ENCODE measurements at places on chromosomes 11 and 22.

DNA sequence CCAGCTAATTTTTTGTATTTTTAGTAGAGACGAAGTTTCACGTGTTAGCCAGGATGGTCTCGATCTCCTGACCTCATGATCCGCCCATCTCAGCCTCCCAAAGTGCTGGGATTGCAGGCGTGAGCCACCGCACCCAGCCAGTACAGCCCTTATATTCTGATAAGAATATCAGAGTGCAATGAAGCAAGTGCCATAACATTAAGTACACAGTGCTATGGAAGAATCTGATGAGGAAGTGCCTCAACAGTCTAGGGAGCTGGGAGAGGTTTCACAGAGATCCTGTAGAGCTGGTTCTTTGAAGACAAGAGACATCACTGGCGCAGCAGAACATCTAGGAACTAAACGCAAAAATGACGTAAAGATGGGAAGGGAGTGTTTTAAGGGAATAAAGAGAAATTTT lies 2.1 kb downstream of the RTCB start:
- peak; percentile 27 for DNase-seq

- DNase-seq = no peak
These were observed 153.7 kb downstream of the GRIA4 start for GRCh38 chr11:105763594-105763993.

- DNase-seq = no peak
These were observed 49.6 kb upstream of the B3GAT1 start for GRCh38 chr11:134461621-134462020.

DNA sequence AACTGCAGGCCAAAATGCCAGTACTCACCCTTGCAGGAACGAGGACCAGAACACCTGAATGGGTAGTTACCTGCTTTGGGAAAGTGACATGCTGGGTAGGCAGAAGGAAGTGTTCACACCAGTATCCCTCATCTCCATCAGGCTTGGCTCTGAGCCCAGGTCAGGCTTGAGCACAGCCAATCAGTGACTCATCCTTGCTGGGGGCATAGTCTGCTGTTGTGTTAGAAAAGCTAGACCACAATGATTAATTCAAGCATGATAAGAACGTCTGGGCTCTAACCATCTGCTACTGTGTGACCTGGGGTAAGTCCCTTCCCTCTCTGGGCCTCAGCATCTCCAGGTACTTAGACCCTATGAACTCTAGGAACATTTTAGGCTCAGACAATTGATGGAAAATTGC lies 450.4 kb downstream of the MIAT start:
- DNase-seq = peak; percentile 79

GRCh38 chr11:73997120-73997770 lies 11.6 kb downstream of the UCP3 start:
- no peak for DNase-seq

DNA sequence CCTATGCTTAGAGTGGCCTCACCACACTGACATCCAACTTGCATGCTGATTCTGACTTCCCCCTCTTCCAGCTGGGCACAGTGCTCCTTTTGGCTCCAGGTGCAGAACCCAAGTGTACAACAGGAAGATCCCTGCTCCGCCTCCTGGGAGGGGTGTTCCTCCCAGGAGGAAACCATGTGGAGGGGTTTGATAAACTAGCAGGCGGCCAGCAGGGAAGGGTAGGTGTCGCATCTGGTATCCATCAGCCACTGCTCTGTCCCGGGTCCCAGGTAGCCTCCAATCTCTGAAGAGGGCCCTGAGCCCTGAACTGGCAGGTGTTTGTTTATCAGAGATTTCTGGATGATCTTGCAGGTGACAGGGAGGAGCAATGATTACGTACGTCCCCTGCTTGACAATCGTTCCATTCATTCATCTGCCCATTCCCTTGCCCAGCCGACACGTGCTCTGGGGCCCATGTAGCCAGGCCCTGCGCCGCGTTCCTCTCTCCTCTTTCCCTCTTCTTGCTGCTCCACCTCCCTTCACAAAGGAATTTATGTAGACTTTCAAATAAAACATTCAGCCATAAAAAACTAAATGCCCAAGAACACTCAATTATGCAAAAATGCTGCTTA lies 41.2 kb upstream of the MICAL2 start:
- DNase-seq = no peak

GRCh38 chr11:32081129-32081641 lies 9.7 kb upstream of the RCN1 start:
- peak; percentile 21 for DNase-seq

DNA sequence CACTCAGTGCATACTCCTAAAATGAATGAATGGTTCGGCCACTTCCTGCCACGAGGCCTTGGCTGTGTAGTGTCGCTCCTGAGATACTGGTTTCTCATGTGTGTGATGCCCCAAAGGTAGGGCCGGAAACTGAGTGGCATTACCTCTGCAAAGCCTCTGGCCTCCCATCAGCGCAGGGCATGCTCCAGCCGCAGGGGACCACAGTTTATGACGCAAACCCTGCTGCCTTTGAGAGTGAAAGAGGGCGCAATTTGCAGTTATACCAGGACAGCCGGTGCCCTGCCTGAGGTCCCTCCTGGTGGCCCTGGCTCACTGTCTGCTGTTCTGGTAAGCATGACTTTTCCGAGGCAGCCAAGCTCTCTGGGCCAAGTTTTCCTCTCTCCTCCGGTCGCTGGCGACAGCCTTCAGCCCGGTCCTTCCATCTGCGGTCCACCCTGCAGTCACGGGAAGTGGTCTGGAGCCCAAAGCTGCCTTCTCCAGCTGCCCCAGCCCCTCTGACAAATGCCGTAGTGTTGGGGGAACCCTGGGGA lies 2.4 kb upstream of the FGF3 start:
- no peak for DNase-seq

DNA sequence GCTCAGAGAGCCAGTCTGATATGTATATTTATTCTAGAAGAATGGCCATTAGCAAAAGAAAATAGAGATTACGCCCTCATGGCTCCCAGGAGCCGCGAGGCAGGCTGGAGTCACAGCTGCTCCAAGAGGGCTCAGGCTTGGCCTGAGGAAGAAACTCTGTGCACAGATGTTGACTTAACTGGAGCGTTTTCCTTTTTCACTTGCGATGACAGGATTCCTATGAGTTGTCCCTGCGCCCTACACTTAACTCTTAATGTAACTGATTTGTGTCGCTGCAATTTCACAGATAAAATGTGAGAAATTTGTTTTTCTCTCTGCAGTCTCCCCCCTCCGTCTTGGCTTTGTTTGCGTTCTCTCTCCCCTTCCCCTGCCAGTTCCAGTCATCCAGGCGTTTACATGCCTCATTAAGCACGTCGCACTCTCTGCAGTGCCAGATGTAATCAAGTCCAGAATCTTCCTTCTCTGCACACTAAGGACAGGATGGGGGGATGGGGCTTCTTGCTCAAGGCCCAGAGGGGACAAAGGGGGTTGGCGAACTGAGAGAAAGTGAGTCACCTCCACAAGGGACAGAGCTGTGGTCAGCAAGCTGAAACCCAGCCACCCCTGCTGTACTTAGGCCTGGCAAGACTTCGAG lies 1060.1 kb downstream of the NTM start:
- no peak for DNase-seq

DNA sequence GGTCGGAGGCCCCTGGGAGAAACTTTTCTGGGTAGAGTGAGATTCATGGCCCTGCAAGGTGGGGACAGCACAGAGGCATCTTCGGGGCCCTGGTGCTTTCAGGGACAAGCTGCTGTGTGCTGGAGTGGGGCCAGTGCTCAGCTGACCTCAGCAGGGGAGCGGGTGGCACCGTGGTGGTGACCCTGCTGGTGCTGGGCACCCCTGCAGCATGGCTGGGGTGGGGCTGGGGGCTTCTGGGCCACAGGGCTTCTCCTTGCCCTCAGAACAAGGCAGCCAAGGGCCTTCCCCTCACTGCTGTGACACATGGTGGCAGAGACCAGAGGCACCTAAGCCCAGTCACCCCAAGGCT lies 24.9 kb upstream of the GNB1L start:
- DNase-seq = no peak

GRCh38 chr22:41132550-41132949 lies 40.2 kb downstream of the EP300 start:
- no peak for DNase-seq

DNA sequence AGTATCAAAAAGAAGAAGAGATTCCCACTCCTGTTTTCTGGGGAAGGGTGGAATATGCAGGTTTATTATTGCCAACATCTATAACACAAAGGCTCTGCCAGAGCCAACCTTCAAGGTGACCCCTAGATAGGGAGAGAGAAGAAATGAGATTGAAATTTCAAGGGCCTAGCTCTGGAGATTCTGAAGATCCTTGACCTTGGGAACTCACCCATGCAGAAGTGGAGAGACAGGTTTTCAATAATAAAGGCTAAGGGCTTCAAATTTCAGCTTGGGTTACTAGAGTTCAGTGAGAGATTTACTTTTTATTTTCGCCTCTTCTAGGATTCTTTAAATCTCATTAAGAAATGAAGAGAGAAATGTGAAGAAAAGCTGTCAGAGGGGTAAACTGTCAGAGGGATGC lies 98.4 kb downstream of the CD44 start:
- DNase-seq = no peak

- no peak for DNase-seq
These were observed 188.9 kb upstream of the SESN3 start for GRCh38 chr11:95419915-95420314.

DNA sequence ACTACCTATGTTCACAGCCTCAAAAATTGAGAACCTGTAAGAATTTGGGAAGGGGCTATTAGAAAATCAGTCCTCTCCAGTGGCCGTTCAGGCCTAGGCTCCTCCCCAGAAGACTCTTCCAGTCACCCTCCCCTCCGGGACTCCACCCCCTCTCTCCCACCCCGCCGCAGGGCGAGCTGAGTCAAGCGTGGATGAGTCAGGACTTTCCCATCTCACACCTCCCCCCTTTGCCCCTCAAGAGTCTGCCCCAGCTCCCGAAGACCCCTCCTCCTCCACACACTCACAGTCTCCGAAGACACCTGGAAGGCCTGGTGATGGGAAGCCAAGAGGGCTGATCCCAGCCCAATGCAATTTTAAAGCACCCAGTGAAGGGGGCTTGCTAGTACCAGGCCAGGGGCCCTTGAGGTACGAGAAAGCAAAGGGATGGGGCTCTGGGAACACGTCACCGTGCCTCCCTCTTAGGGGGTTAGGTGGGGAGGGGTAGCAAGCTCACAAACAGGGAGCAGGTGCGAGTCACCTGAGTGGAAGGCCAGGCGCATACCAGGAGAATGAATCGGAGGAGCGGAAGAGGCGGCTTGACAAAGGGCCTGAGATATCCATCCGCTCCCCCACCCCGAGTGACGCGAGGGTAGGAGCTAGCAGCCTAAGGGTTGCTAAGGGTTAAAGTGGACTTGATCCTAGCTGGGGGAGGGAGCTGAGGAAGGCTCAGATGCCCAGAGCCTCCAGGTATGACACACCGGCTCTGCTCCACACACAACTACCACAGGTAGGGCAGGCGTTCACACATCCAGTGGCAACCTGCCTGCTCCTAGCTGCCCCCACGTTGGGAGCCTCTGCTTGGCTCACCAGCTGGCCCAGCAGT lies 13.6 kb downstream of the BCL9L start:
- peak; percentile 75 for DNase-seq

GRCh38 chr22:46587061-46587460 lies 33.1 kb upstream of the GRAMD4 start:
- DNase-seq = no peak

GRCh38 chr11:16216831-16217230 lies 139.5 kb downstream of the SOX6 start:
- DNase-seq = no peak

GRCh38 chr11:2164861-2165555 lies 4.0 kb upstream of the INS start:
- no peak for DNase-seq

GRCh38 chr11:111561791-111562325 lies 21.3 kb downstream of the LAYN start:
- no peak for DNase-seq

DNA sequence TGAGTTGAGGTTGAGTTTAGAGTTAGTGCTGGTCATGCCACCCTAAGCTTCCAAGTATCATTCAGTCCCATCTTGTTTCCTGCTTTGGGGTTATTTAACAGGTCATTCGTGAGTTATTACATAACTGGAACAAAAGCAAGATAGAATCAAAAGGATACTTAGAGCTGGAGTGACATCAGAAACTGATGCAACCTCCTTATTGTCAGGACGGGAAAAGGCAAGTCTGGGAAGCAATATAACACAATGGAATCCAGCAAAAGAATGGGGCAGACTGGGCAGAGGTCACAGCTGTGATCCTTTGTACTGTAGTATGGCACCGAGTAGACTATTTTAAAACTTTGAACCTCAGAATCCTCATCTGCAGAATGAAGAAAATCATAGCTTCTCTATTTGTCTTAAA lies 4.4 kb upstream of the PRSS23 start:
- DNase-seq = no peak

- DNase-seq = peak; percentile 57
These were observed 2.3 kb upstream of the RAD9A start for GRCh38 chr11:67389477-67389876.

DNA sequence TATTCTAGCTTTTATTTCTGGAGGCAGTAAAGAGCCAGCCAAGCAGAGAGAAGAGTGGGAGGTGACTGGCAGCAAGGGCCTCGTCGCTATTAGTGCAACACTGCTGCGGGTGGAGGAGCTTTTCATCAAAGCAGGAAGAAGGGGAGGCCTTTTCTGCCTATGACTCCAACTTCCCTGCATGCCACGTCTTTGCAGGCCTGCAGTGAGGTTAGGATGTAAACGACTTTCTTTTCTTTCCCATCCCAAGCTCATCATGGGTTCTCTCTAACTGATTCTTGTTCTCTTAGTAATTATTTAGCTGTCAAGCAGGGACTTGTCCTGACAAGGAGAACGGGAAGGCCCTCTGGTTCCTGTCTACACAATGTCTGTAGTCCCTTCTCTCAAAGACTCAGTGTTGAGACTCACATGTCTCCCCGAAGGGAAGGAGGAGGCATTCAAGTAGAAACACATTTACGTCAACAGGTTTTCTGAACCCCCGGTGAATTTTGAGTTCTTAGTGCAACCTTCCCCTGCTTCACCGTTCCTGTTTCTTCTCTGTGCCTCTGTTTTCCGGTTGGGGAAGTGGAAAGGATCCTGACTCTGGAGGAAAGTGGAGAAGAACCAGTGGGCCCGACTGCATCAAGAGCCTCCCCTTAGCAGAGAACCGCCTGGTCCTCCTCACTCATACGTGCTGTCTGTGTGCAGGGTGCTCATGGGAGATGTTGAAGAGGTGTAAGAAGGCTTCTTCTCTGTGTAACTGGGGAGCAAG lies 56.9 kb downstream of the PACS1 start:
- DNase-seq = peak; percentile 48

DNA sequence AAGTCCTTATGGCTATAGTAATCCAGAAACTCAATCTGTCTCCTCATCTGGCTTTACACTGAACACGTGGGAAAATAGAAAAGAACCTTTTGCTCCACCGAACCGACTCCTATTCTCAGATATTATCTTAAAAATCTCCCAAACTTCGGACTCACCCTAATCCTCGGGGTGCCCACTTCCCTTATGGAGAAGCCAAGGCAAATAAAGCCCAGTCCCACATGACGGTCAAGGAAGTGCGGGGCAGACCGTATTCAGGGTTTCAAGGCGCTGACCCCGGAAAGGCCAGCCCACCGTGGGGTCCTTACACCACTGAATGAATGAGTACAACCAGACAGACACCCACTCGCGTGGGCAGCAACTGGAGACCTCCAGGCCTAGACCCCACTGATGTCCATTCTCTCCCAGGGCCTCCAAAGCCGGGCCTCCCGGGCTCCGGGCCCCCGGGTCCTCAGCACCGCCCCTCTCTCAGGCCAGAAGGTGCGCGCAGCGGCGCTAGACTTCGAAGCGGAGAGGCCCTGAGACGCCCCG lies 489 bp downstream of the NUP98 start:
- no peak for DNase-seq

Data from hematopoietic multipotent progenitor cell treated with erythropoietin and hydrocortisone succinate and interleukin-3 and kit ligand, for 8 days (in vitro differentiated cells).